Femur (tissue), 1 donor: ENCODE measurements at places on chromosomes 1 and 21.

GRCh38 chr1:212641956-212642355 is 33.4 kb downstream of the ATF3 start:
- DNase-seq, result no peak

- no peak for DNase-seq
These were observed 7.4 kb downstream of the ENTREP3 start for GRCh38 chr1:155247667-155248553.

DNA sequence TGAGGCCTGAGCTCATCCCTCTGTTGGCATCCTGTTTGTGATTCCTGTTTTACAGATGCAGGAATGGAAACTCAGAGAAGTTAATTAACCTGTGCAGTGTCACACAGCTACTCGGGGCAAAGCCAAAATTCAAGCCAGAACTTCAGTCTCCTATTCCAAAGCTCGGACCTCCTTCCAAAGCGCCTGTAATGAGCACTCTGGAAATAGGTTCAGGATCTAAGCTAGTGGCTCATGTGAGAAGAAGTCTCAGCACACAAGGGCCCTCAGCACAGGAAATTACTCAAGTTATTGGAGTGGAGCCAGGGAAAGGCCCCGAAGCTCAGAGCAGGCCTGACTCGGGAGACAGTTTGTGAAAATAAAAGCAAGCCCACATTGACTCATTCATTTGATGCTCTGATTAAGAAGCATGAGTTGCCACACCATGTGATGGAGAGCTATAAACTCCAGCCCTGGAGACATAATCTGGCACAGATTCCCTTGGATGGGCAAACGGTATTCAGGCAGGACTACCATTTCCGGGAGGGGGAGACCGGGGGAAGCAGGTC is 50.6 kb upstream of the LYST start:
- peak; percentile 81 for DNase-seq

- no peak for DNase-seq
These were observed 14.9 kb downstream of the SNAP47 start for GRCh38 chr1:227749916-227750710.

DNA sequence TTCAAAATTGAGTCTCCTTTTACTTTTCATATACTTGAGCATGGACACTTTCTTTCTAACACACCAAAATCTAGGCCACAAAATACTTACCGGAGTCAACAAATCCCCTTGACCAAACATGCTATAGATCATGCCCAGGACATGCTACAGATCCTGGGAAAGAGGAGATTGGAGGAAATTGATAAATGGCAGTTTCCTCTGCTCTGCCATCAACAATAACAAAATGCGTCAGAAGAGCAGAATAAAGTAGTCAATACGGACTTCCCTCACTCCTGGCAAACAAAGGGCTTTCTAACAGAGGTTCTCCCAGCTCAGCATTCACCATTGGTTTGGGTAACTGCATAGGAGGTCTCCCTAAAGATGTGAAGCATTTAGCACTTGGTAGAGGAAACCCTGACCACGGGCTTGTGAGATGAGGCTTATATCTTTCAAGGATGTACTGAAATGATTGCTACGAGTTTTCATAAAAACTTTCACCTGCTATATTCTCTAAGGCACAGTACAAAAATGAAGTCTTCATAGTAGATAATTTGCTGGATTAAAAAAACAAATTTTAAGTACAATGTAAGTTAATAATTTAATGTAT is 283.8 kb upstream of the RUNX1 start:
- no peak for DNase-seq

DNA sequence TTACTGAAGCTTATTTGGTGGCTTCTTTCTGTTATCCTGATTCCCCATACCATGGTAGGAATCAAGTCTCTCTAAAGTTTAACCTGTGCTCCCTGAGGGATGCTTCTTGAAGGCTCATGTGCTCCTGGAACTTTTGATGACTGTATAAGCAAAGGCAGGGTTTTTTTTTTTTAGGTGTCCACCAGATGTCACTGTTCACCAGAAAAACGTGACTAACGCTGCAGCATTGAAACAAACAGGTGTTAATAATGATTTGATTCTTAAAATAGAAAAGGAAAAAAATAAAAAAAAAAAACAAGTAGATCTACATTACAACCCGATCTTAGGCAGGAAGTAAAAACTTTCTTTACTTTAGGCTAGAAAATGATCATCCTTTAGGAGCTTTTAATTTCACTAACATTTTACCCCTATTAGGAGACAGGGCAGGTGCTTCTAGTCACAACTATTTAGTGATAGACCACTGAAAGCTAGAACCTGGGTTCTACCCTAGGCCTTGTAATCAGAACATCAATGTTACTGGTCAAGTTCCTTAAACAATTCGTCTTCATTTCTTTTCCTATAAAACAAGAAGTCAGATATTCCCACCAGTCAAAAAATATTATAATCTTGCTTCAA is 223.0 kb downstream of the PLA2G4A start:
- no peak for DNase-seq

DNA sequence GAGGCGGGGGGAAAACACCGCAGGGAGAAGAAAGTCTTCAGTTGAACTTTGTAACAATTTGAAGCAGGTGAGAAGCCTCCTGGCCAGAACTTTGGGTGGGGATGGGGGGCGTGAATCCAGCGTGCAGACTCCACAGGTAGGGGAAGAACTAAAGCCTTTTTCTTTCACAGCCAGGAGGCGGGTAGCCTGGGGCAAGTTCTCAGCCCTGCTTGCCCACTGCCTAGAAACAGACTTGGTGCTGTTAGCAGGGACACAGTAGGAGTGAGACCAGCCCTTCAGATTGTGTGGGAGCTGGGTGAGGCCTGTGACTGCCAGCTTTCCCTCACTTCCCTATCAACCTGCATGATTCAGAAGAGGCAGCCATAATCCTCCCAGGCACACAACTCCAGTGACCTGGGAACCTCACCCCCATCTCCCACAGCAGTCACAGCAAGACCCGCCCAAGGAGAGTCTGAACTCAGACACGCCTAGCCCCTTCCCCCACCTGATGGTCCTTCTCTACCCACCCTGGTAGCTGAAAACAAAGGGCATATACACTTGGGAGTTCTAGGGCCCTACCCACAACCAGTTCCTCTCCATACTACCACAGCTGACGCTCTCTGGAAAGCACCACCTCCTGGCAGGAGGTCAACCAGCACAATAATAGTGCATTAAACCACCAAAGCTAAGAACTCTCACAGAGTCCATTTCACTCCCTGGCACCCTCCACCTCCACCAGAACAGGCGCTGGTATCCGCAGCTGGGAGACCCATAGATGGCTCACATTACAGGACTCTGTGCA is 83.5 kb upstream of the CDC42BPA start:
- no peak for DNase-seq

GRCh38 chr1:40868051-40868723 is 6.0 kb upstream of the CITED4 start:
- no peak for DNase-seq

DNA sequence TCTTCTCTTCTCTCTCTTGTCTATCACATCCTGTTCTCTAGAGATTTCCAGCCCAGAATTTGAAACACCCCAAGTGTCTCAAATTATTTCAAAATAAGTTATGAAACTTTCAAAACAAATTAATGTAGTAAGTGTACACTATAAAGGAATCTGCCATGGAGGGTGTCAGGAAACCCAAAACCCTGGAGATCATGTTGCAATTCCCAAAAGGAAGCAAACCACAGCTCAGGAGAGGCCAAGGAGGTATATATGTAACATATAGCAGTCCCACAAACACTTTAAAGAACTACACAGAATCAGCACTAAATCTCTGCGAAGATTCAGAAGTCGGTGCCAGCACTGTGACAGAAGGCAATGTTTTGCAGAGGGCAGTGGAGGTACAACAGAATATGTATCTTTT is 26.6 kb downstream of the PTPN14 start:
- DNase-seq, result no peak

GRCh38 chr1:173715538-173715844 is 710 bp downstream of the KLHL20 start:
- no peak for DNase-seq

- DNase-seq, result no peak
These were observed 39.3 kb upstream of the EXOSC10 start for GRCh38 chr1:11138952-11139351.

- no peak for DNase-seq
These were observed 2.9 kb downstream of the DDI2 start for GRCh38 chr1:15620155-15620545.

DNA sequence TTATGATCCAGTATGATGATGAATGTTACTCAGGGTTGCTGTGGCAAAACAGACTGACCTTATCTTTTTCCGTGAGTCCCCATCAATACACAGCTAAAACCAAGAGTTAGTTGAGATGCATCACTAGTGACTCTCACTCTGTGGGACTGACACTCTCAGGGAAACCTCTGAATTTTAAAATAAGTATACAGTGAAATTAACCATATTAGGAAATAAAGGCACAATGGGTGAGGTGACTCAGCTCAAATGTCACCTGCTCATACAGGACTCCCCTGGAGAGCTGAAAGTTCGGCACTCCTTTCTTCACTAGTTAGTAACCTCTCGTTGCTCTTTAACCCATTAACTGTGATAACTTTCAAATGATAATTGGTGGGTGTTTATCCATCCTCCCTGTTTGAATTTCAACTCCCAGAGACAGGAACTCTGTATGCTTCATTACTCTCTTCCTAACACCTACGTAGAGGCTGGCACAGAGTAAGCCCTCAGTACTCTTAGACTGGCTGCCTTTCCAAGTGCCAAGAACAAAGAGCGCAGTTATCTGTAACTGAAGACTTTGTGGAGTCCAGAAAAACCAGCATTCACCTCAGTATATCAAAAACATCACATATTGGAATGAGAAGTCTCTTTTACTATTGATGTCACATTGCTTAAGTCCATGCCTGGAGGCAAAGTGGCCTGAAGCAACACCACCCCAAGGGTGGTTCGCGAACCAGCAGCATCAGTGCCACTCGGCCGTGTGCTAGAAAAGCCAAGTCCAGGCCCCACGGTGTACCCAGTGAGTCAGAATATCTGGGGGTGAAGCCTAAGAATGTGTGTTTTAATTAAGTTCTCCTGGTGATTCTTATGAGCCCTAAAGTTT is 91.1 kb downstream of the NIBAN1 start:
- no peak for DNase-seq

GRCh38 chr1:56526571-56527174 is 52.7 kb downstream of the PLPP3 start:
- DNase-seq, result peak; percentile 16

GRCh38 chr21:44734026-44734745 is 22.8 kb upstream of the TSPEAR start:
- DNase-seq, result no peak

DNA sequence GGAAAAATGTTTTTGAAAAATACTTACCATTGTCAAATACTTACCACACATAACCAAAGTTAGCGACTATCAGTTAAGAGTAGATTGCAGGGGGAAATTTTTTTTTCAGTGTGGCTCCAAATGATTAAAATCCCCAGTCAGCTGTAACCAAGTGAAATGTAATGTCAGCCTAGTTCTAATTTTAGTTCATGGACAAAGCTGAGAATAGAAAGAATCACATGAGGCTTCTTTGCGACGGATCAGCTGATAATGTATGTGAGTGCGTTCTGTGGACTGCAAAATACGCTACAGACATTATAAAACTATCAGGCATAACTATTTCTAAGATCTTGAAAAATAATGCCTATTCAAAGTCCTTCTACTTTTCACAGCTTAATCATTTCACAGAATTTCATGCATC is at the start of gene LRRC39:
TSS of gene LRRC39 (minus strand) at position 166 of the 400 bp plus-strand sequence. CDS start 9,740 bp downstream, outside the sequence.
- no peak for DNase-seq

- no peak for DNase-seq
These were observed 21.0 kb downstream of the S100A10 start for GRCh38 chr1:151972542-151973248.
